ENCODE measurements at places on chromosomes 6 and 20. TPM values are rescaled to one million over a fixed set of nuclear protein-coding genes. Genes with fewer than 3 reads are reported as not detected.

GRCh38 chr6:56541741-56542360 lies 100.8 kb downstream of the DST start:
- no peak for DNase-seq

MBOAT1 gene
- 5.4 TPM for total RNA-seq

- no peak for DNase-seq
Observed at GRCh38 chr6:168546151-168546550, 105.2 kb downstream of the SMOC2 start.

OR2H2 gene
- total RNA-seq: not detected

DNA sequence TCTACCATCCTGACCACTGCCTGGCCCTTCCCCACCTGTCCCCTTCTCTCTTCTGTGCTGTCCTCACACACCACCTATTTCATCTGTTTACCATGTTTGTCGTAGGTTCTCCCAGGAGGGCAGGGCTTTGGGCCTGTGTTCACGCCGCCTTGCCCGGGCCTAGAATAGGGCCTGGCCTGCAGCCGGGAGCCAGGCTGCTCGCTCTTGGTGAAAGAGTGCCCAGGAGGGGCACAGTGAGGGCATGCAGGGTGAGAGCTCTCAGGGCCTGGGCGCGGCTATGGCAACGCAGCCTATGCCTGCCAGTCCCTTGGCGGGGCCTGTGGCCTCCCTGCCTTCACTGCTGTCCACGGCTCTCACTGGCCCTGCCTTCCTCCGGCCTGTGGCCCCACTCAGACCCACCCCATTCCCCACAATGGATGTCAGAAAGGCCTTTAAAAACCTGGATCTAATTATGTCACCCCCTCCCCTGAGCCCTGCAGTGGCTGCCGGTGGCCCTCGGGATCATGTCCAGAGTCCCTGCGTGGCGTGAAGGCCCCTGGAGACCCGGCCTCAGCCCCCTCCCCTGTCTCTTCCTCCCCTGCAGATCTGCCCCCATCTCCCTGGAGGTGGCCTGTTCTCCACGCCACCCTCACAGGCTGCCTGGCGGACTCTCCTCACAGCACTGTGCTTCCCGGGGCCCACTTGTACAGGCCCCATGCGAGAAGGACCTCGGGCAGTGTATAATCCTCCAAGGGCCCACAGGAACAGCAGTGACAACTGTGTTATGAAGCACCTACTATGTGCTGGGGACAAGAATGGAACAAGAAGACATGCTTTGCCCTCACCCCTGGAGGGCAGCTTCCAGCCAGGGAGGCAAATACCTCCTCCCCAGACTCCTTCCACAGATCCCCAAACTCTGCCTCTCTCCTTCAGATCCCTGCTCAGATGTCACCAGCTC lies 22.9 kb upstream of the NOL4L start:
- DNase-seq: no peak

GRCh38 chr6:113433335-113433991 lies 423.7 kb upstream of the MARCKS start:
- DNase-seq: peak; percentile 75

- DNase-seq: no peak
Observed at GRCh38 chr6:33869826-33870423, 66.1 kb upstream of the MLN start.

ZNF133 gene
- total RNA-seq: 12.3 TPM

B3GAT2 gene
- not detected for total RNA-seq

DNA sequence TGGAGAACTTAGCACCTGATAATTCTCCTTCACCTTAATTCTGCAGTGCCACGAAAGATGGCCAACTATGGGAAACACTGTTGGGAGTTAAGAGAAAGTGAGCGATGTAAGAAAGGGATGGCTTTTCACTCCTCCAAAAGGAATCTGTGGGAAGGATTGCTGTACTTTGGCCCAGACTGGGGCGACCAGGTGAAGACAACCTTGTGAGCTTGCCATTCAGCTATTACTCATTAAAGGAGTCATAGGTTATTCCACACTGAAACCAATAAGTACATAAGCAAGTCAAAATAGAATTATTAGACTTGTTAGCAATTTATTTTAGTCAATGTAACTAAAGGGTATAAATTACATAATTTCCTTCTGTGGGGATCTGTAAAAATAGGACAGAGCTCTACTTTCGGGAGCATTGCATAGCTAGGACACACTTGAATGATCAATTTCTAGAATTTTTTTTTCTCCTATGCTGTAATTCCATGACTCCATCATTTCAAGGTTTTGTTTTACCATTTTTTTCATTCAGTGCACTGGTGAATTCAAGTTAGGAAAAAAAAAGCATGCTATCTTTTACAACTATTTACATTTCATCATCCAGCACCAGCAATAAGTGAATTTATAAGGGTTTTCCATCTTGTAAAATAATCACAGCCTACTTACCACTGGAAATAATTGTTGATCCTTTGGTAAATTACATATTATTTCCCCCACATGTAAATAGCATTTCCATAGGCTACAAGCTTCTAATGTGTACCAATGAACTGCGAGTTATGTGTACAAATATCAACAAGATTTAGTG lies 231.7 kb downstream of the SIM1 start:
- DNase-seq: no peak

- DNase-seq: no peak
Observed at GRCh38 chr20:51042064-51042463, 19.2 kb upstream of the KCNG1 start.

TFAP2D gene
- total RNA-seq: not detected

- DNase-seq: no peak
Observed at GRCh38 chr6:32602383-32602782, 12.7 kb upstream of the HLA-DRB1 start.

GRCh38 chr6:136343700-136344099 lies 54.1 kb upstream of the BCLAF1 start:
- DNase-seq: no peak

CDH4 gene
- total RNA-seq: 11.3 TPM

XKR7 gene
- total RNA-seq: not detected

GRCh38 chr20:41141153-41141815 lies 3.9 kb downstream of the PLCG1 start:
- DNase-seq: no peak

DNA sequence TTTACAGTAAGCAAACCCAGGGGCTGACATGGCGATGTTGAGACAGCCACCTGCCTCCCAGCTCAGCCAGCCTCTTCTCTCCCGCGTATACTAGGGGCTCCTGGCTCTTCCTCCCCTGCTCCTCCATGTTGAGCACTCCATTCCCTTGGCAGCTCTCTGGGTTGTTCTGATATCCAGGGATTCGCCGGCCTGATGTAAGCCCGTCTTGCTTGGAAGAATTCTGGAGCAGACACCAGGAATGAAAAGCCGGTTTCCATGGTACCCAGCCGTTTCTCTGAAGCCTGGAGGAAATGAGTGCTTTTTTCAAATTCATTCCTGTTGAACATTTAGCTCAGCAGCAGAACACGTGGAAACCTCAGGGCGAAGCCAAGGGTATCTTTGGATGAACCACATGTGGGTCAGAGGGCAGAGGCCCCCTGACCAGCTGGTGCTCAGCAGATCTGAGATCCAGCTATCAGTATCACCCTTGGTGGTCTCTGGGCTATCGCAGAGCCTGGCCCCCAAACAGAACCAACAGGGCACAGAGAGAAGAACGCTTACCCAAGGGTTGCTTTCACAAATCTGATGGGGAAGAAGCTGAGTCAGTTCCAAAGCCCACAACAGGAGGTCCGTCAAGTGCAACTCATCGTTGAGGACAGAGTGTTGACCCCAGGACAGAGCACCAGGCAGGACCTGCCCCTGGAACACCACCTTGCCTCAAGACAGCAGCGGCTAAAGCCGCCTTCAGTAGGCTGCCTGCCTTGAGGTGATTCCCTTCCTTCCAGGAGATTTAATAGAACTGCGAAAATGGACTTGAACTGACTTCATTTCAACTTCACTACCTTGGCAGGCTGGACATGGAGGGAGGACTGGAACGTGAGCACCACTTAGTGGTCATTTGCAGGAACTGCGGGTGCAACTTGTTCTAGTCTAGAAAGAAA lies 96.1 kb upstream of the RIN2 start:
- peak; percentile 65 for DNase-seq

GRCh38 chr20:11826334-11826733 lies 91.4 kb upstream of the BTBD3 start:
- DNase-seq: no peak

GRCh38 chr6:33841070-33841469 lies 37.3 kb upstream of the MLN start:
- no peak for DNase-seq

DNA sequence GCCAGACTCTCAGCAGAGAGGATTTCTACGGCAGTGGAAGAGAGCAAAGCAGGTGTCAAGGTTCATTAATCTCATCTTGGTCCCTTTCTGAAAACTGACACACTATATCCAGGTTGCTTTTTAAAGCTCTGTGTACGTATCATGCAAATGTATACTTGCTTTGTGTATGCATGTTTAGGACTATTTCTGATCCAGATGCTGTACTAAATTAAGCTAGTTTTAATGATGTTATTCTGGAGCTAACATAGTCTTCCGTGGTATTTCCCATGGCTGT lies 59.2 kb upstream of the SNX9 start:
- DNase-seq: no peak

SLC16A10 gene
- not detected for total RNA-seq

SLC4A11 gene
- 3.8 TPM for total RNA-seq

BHLHE23 gene
- not detected for total RNA-seq

- no peak for DNase-seq
Observed at GRCh38 chr6:32148289-32149091, 3.2 kb downstream of the PRRT1 start.

ESF1 gene
- 15.8 TPM for total RNA-seq

DNA sequence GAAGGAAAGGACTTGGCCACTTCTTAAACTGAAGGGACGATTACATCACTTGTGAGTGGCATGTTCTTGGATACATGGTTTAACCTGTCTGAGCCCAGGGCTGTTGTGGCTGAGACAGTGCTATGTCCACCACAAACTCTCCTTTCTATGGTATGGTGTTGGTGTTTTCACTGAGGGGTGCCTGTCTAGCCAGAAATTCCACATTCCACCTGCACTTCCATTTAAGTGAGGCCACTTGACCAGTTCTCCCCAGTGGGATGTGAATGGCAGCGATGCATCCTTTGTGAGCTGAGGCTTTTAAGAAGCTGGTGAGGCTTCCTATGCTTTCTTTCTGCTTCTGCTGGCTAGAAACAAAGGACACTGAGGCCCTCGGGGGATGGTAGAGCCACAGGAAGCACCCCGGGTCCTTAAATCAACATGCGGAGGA lies 151.4 kb upstream of the CHD6 start:
- no peak for DNase-seq

DNA sequence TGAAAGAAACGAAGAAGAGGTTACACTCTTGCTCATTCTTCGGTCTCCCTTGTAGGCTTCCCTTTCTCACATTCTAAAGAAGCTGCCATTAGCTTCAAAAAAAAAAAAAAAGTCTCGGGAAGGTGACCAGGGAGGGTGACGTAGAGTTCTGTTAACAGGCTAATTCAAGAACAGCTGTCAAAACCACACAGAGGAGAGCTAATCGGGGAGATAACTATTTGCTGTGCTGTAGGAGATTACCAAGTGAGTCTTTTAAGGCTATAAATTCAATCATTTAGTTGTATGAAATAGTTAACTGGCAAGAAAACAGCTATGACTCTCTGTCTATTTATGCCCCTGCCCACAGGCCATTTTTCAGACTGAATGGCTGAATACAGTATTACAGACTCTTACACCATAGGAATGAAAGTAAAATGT lies 256.8 kb downstream of the SYNE1 start:
- DNase-seq: peak; percentile 77

DNA sequence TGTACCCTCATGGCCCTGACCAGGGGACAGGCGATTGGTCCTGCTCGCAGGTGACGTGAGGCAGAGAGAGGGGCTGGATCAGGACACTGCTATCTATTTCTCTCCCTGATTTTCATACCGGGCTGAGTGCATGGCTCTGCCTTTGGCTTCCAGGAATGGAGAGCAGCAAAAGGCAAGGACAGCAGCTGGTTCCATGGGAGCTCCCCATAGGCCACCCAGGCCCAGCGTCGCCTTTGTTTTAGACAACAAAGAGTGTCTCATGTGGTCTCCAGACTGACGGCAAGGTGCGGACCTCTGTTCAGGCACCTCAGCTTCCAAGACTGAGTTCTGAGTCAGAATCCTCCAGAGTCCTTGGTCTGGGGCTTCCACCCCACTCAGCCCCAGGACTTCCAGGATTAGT lies 123.1 kb downstream of the VEGFA start:
- no peak for DNase-seq

DNA sequence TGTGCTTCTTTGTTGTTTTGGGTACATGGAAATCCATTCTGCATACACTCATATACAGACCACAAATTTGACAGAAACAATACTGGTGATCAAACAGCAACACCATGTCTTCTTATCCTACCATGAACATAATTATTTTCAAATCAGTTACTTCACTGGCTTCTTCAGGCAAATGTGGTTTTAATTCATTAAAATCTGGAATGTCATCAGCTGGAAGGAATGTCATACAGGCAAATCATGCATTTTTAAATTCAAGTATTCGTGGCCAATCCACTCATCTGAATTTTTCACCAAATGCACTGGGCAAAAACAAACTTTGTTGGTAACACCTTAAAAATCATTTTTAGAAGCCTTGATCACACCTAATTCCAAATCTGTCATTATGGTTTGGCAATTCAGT lies 59.3 kb downstream of the KIF6 start:
- DNase-seq: no peak

- DNase-seq: no peak
Observed at GRCh38 chr20:7291946-7292345, 524.5 kb downstream of the BMP2 start.

DNA sequence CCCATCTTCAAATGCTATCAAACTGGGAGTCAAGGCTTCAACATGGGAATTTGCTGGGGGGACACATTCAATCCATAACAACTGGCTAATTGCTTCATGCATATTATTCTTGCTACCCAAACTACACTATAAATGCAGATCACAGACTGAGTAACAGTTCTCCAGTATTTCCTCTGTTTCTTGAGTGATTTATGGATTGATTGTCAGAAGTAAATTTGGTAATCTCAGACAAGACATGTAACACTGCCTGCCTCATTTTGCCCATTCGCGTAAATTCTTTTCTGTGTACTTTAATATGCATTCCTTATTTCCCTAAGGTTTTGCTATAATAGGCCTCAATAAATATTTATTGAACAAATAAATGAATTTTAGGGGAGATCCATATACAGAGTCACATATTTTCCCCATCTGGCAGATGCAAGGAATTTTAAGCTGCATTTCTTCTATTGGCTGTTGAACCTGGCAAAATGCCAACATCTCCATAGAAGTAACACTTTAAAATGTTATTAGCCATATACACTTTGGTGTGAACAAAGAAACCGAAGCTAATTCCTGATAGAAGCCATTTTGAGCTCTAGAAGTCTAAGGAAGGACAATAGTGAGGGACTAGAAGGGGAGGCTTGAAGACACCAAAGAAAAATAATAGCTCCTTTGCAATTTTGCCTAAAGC lies 98.2 kb downstream of the QRSL1 start:
- no peak for DNase-seq

DNA sequence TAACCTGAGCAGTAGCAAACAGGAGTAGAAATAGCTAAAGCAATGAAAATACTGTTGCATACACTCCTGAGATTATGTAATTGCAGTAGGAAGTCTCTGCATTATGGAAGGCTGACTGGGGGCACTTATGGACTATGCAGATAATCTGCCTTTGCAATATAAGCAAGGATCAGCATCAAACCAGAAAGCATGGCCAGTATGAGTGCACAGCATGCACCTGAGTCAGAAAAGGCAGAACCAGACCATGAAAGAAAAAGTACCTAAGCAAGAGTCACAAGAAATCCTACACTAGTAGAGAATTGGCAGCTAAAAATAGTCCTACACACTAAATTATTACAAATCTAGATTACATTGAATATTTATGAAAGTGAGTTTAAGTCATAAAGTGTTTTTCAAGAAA lies 164.3 kb downstream of the KIF6 start:
- DNase-seq: no peak

PLCB1 gene
- 19.1 TPM for total RNA-seq

ZNF165 gene
- not detected for total RNA-seq
